Stimulated activated CD8-positive, alpha-beta memory T cell treated with anti-CD3 and anti-CD28 coated beads, Interleukin-4, amount 100 ng/mL, for 1 hour (primary cell): ENCODE measurements at places on chromosomes 11 and 22.

DNA sequence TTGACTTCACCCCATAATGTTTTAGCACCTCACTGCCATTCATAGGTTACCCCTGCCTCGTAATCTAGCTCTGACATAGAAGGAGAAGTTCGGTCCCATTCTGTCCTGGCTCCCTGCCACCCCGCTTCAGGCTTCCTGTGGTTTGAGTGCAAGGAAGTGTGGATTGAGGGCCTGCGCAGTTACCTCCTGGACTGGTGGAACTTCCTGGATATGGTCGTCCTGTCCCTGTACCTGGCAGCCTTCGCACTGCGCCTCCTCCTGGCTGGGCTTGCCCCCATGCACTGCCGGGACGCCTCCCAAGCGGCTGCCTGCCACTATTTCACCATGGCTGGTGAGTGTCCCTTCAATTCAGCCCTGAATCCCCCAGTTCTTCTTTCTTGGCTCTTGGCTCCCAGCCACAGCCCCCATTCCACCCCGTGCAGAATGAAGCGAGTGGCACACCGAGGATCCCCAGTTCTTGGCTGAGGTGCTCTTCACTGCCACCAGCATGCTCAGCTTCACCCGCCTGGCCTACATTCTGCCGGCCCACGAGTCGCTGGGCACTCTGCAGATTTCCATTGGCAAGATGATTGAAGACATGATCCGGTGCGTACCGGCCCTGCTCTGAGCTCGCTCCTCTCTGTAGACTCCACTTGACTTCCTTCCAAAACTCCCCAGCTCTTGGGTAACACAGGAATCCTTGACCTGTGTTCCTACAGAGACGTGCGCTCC, 15.4 kb downstream of the ART5 start:
- no peak for DNase-seq

GRCh38 chr11:70854201-70854600, 398.2 kb downstream of the SHANK2 start:
- no peak for DNase-seq

- no peak for DNase-seq
These were observed 75.8 kb downstream of the NAT10 start for GRCh38 chr11:34181251-34181650.

- no peak for DNase-seq
These were observed 2.8 kb upstream of the GRAMD4 start for GRCh38 chr22:46617207-46617985.

DNA sequence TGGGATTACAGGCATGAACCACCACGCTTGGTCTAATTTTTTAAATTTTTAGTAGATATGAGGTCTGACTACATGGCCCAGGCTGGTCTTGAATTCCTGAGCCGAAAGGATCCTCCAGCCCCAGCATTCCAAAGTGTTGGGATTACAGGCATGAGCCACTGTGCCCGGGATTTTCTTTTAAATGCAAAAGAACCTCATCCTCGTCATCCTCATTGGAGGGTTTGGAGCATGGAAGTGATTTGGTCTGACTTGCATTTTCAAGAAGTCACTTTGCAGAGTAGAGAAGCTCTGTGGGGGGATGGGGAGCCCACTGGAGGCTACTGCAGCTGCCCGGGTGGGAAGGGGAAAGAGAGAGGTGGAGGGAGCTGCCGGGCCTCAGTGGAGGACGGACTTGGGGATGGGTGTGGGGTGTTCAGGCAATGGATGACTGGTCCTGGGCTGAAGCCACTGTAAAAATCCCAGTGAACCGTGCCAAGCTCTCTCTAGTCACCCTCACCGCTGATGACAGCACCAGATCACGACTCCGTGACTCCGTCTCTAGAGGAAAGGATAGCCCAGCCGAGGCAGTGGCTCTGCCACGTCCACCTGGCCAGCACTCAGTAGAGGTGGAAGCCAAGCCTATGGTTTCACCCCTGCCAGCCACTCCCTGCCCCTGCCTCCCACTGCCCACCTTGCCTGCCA, 32.8 kb upstream of the SLC22A12 start:
- no peak for DNase-seq

GRCh38 chr11:108758458-108758857, 93.6 kb downstream of the DDX10 start:
- no peak for DNase-seq

DNA sequence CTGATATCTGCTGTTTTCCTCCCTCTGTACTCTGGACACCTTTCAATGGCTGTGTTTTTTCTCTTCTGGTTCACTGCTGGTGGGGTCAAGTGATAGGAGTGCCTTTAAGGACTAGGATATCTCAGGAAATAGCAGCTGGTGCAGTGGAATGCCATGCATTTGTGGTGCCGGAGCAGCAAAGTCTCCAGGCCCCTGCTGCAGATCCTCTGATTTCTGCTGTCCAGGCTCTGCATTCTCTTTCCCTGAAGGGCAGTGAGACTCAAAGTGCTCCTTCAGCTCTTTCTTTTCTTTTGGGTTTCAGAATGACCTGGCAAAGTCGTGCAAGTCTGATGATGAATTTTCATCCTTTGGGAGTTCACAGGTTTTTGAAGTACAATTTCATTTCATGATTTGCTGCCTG, 774.3 kb downstream of the FAM181B start:
- DNase-seq, result no peak

DNA sequence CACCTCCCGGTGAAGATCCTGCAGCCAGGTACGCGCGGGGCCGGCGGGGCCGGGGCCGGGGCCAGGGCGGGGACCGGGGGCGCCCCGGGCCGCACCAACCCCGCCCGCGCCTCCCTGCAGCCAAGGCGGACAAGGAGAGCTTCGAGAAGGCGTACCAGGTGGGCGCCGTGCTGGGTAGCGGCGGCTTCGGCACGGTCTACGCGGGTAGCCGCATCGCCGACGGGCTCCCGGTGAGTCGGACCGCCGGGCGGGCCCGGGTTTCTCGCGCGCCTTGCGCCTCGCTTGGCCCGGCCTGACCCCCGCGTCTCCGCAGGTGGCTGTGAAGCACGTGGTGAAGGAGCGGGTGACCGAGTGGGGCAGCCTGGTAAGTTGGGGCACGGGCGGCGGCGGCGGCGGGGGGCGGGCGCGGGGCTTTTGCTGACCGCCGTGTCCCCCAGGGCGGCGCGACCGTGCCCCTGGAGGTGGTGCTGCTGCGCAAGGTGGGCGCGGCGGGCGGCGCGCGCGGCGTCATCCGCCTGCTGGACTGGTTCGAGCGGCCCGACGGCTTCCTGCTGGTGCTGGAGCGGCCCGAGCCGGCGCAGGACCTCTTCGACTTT, 531 bp downstream of the PIM3 start:
- no peak for DNase-seq

- no peak for DNase-seq
These were observed 9.0 kb upstream of the SPINDOC start for GRCh38 chr11:63804259-63804658.

DNA sequence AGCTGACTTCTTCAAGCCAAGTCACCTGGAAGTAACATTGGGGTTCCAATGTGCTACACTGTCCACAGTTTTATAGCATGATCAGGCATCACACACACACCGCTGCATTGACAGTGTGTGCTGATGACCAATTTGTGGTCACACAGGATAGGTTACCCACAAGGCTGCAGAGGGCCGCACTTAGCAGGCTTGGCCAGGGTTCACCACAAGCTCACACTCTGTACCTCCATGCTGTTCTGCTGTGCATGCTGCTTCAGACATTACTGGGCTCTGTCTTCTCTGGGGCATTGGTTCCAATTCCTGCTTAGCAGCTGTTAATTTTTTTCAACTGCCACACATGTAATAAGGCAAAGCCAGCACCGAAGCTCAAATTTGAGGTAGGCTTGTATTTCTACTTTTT, 11.0 kb upstream of the NRIP3 start:
- DNase-seq, result no peak

DNA sequence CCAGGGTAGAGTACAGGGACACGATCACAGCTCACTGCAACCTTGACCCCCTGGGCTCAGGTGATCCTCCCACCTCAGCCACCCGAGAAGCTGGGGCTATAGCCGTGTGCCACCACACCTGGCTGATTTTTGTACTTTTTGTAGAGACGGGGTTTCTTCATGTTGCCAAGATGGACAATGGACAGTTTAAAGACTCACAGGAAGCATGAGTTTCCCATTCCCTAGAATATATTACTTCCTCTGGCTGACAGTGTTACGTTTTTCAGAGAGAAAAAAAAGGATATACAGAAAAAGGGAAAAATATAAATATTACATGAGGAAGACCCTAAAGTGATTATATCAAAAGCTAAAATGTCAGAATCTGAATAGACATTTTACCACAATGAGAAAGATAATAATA, 72.3 kb downstream of the RSF1 start:
- DNase-seq, result no peak

GRCh38 chr11:57763568-57763967, 2.0 kb downstream of the CTNND1 start:
- no peak for DNase-seq

DNA sequence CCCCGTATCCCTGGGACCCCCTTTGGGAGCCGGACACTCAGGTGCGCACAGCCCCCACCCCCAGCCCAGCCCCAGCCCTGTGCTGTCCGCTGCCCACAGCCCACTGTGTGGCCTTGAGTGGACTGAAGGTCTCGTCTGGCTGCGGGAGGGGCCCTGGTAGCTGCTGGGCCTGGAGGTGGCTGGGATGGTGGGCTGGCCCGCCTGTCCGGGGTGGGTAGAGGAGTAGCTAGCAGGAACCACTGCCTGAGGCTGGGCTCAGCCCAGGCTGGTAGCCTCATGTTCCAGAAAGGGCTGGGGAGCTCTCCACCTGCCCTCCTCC, 4.6 kb upstream of the MUC6 start:
- DNase-seq, result no peak

GRCh38 chr11:19512618-19513017, 200.0 kb upstream of the NAV2 start:
- no peak for DNase-seq

- DNase-seq, result peak; percentile 53
These were observed 28.2 kb downstream of the KCTD17 start for GRCh38 chr22:37079668-37080171.

DNA sequence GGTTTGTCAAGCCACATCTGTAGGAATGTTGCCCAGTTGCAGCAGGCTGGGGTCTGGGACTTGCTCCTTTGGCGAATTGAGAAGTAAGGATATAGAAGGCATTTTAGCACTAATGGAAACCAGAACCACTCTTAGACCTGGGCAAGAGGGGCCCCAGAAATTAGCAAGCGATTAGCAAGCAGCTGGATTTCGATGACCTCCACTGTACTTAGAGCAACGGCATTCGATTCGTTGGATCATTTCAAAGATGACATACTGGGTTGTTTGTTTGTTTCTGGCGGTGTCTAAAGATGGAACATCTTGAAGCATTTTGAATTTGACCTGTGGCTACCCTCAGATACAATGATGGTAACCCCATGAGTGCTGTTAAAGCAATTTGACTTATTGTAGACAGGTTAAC, 1.2 kb upstream of the CDPF1 start:
- DNase-seq, result no peak

GRCh38 chr11:44955015-44955738, 4.5 kb upstream of the TP53I11 start:
- DNase-seq, result no peak

DNA sequence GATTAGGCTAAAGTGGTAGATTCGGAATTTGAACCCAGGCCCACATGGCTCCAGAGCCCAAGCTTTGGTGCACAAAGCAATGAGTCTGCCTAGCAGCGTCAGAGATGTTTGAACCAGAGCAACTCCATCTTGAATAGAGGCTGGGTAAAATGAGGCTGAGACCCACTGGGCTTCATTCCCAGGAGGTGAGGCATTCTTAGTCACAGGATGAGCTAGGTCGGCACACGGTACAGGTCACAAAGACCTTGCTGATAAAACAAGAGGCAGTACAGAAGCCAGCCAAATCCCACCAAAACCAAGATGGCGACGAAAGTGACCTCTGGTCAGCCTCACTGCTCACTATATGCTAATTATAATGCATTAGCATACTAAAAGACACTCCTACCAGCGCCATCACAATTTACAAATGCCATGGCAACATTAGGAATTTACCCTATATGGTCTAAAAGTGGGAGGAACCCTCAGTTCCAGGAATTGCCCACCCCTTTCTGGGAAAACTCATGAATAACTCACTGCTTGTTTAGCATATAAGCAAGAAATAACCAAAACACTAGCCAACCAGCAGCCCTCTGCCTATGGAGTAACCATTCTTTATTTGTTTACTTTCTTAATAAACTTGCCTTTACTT, 40.3 kb upstream of the DAGLA start:
- DNase-seq, result no peak

DNA sequence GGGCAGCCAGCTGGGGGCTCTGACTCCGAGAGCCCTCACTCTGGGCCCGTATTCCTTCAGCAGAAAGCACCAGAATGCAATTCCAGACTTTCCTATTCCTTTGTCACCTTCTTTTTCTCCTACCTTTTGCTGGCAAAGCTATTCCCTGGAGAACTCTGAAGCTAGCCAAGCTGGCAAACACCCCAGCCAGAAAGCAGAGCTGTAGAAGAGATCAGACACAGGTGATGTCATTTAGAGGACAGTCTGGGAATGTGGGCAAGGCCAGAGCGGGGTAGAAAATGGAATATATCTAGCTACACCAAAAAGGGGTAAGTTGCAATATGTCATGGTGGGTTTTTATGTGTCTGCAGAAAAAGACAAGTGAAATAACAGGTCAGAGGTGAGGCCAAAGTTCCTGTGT, 205.1 kb downstream of the NXPE2 start:
- DNase-seq, result no peak

- DNase-seq, result no peak
These were observed 62.7 kb downstream of the CD82 start for GRCh38 chr11:44627911-44628729.

GRCh38 chr11:18088966-18089365, 16.9 kb downstream of the SAAL1 start:
- no peak for DNase-seq

DNA sequence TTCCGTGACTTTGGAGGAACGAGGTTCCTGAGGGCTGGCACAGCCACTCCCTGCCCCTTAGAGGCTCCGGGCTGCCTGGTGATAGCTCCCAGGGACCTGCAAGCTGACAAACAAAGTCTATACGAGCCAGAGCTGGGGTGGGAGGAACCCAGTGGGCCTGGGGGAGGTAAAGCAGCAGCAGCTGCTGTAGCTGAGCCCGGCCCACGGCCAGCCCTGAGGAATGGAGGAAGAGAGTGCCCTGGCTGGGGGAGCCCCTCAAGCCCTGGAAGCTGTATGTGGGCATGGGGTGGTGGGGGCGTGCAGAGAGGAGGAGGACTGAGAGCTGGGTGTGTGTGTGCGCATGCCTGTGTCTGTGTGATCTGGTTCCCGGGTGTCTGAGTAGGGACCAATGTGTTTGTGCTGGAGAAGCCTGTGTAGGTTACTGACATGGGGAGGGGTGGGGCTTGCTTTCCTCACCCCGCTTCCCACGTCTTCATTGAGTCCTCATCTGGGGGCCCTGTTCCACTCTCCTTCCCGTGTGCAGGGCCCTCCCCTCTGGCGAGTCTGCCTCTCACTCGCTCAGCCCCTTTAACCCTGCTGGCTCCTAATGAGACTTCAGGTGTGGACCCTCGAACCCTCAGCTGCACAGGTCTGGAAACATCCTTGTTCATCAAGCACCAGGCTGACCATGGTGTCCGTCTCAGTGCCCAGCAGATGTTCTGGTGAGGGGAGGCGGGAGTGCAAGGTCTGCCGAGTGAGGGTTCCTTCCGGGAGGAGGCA, 10.8 kb downstream of the ST3GAL4 start:
- no peak for DNase-seq
